CD4-positive, alpha-beta T cell (primary cell): ENCODE measurements at places on chromosomes 2 and 18. TPM values are rescaled to one million over a fixed set of nuclear protein-coding genes. Genes with fewer than 3 reads are reported as not detected.

Gene CFAP221
- not detected for total RNA-seq

Gene C2orf74
- total RNA-seq: 1.7 TPM

Gene GATA6
- total RNA-seq: 0.14 TPM

Gene TRABD2A
- 170 TPM for total RNA-seq

Gene KCNG2
- not detected for total RNA-seq

Gene SOX11
- total RNA-seq: not detected

Gene IL36RN
- not detected for total RNA-seq

Gene RAX
- not detected for total RNA-seq

Gene DSC2
- not detected for total RNA-seq

Gene WDR75
- 38.1 TPM for total RNA-seq

Gene CFC1
- not detected for total RNA-seq

Gene RUFY4
- total RNA-seq: 0.78 TPM

Gene ADD2
- total RNA-seq: 6.4 TPM

Gene PRKCE
- total RNA-seq: 24.9 TPM

Gene CRYGC
- not detected for total RNA-seq

Gene RAB6C
- total RNA-seq: not detected

Gene ABCG8
- total RNA-seq: not detected

Gene ZEB2
- total RNA-seq: 13.4 TPM

Gene GKN2
- total RNA-seq: not detected
